ENCODE measurements at places on chromosomes 2 and 18. TPM values are rescaled to one million over a fixed set of nuclear protein-coding genes. Genes with fewer than 3 reads are reported as not detected.

Gene FAM110C
- 30.7 TPM for total RNA-seq

Gene RAX
- not detected for total RNA-seq

Gene SEMA4C
- 17.9 TPM for total RNA-seq

Gene ZAP70
- total RNA-seq: 7.3 TPM

Gene VWA3B
- not detected for total RNA-seq

Gene PMS1
- 18.1 TPM for total RNA-seq

Gene MCEE
- 16.0 TPM for total RNA-seq

Gene FMNL2
- total RNA-seq: 40.0 TPM

Gene ARHGEF33
- total RNA-seq: 1.6 TPM

Gene G6PC2
- not detected for total RNA-seq

Gene ST8SIA5
- total RNA-seq: not detected

Gene C1QL2
- 0.66 TPM for total RNA-seq

Gene MBP
- 46.2 TPM for total RNA-seq

- no peak overlapping the region for H3K27ac ChIP-seq
- no peaks in the 10 kb centered on the region for H3K4me1 ChIP-seq
- no peaks in the 10 kb centered on the region for H3K36me3 ChIP-seq
- H3K4me3 ChIP-seq: no peak overlapping the region
- DNase-seq: no peak
Measured at GRCh38 chr18:37529863-37530262, 35.7 kb downstream of the CELF4 start.

- no peaks in the 10 kb centered on the region for H3K4me1 ChIP-seq
- DNase-seq: no peak
- H3K27ac ChIP-seq: no peak overlapping the region
Measured at GRCh38 chr2:232473467-232473890, 14.2 kb downstream of the ECEL1 start.

- H3K4me3 ChIP-seq: peak overlapping the region; percentile 72
- no peaks in the 10 kb centered on the region for H3K36me3 ChIP-seq
- peaks cover 11% of the 10 kb centered on the region for H3K4me1 ChIP-seq
- H3K27ac ChIP-seq: peak overlapping the region; percentile 96
Measured at GRCh38 chr18:9104244-9104901, 1.9 kb downstream of the NDUFV2 start.

GRCh38 chr2:152894051-152894450 is 175.6 kb downstream of the ARL6IP6 start:
- H3K36me3 ChIP-seq: no peaks in the 10 kb centered on the region
- H3K4me1 ChIP-seq: no peaks in the 10 kb centered on the region
- H3K4me3 ChIP-seq: no peak overlapping the region

- H3K4me1 ChIP-seq: no peaks in the 10 kb centered on the region
- H3K27ac ChIP-seq: no peak overlapping the region
- H3K27me3 ChIP-seq: no peaks in the 10 kb centered on the region
- no peaks in the 10 kb centered on the region for H3K36me3 ChIP-seq
Measured at GRCh38 chr2:226508683-226509082, 290.9 kb downstream of the IRS1 start.

DNA sequence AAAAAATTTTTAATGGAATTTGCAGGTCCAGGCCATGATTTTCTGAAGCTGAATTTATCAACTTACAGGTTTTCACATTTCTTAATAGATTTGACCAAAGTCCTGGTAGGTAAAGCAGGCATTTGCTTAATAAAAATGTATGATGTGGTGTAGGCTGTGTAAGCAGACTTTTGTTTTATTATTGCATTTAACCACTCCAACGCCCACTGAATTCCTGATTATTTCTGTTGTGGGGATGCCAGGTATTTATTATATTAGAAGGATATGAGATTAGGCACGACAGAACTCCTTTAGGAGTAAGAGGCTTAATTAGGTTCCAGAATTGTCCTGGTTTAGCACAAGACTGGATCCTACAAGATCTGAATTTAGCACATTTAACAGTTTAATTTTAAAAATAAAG is 111.1 kb downstream of the ADCYAP1 start:
- no peak for DNase-seq
- no peaks in the 10 kb centered on the region for H3K36me3 ChIP-seq
- no peaks in the 10 kb centered on the region for H3K27me3 ChIP-seq
- no peak overlapping the region for H3K4me3 ChIP-seq

- no peaks in the 10 kb centered on the region for H3K36me3 ChIP-seq
- no peak overlapping the region for H3K4me3 ChIP-seq
- no peak for DNase-seq
- no peaks in the 10 kb centered on the region for H3K27me3 ChIP-seq
- H3K27ac ChIP-seq: no peak overlapping the region
Measured at GRCh38 chr18:34108206-34108605, 116.5 kb downstream of the NOL4 start.

DNA sequence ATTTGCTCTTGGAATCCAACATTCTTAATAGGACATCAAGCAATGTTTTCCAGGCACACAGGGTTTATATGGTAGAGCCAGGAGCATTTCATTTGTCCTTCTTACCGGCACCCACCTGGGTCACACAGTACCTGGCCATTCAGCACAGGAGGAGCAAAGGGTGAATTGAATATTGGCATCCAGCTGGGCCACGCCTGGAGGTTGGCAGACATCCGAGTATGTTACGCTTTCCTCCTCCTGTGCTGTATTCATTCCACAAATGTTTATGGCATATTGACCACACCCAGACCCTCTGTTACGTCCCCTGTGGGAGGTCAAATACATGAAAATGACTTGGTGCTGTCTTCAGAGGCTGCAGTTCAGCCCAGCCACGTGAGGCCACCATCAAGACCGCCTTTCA is 206.2 kb downstream of the RTP5 start:
- no peaks in the 10 kb centered on the region for H3K27me3 ChIP-seq
- no peak overlapping the region for H3K4me3 ChIP-seq
- no peaks in the 10 kb centered on the region for H3K4me1 ChIP-seq
- DNase-seq: no peak
- H3K27ac ChIP-seq: no peak overlapping the region
- no peaks in the 10 kb centered on the region for H3K36me3 ChIP-seq

DNA sequence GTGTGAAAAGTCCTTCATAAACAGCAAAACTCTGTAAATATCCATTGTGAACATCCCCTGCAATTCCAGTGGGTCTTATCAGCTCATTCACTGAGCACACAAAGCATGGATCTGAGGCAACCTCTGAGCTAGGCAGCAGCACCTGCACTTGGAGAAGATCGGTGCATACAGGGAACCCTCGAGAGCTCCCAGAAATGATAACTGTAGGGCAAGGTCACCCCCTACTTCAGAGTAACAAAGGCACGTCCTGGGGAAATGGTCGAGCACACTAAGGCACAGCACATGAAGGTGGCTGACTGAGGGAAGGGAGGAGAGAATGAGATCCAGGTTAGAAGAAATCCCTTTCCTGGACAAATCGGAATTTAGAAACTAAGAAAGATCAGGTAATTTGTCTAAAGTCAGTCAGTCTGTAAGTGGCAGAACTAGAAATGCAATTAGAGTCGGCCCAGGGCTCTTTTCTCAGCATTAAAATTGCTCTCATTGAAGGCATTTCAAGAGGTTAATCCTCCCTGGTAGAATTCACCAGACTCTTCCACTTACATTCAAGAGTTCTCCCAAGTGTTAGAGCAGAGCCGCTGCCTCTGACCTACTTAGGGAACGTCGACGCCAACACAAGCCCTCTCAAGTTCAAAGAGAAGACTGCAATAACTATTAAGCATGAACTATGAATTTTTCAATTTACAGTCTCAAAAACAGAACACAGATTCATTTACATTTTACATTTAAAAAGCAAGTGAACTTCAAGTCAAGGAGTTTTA is 45.9 kb downstream of the PXDN start:
- no peaks in the 10 kb centered on the region for H3K36me3 ChIP-seq
- H3K27me3 ChIP-seq: no peaks in the 10 kb centered on the region
- H3K27ac ChIP-seq: no peak overlapping the region
- no peak overlapping the region for H3K4me3 ChIP-seq
- no peaks in the 10 kb centered on the region for H3K4me1 ChIP-seq

- H3K27me3 ChIP-seq: no peaks in the 10 kb centered on the region
- no peak overlapping the region for H3K27ac ChIP-seq
- no peak overlapping the region for H3K4me3 ChIP-seq
- DNase-seq: no peak
Measured at GRCh38 chr2:240299710-240300068, 135.8 kb upstream of the GPC1 start.

GRCh38 chr18:11511434-11512095 is 97.8 kb upstream of the SLC35G4 start:
- no peak for DNase-seq
- peaks cover 4% of the 10 kb centered on the region for H3K36me3 ChIP-seq
- H3K4me3 ChIP-seq: no peak overlapping the region
- no peaks in the 10 kb centered on the region for H3K27me3 ChIP-seq

GRCh38 chr2:148888003-148888501 is 13.0 kb downstream of the KIF5C start:
- H3K4me1 ChIP-seq: no peaks in the 10 kb centered on the region
- no peak for DNase-seq
- H3K27me3 ChIP-seq: no peaks in the 10 kb centered on the region
- H3K27ac ChIP-seq: no peak overlapping the region
- no peaks in the 10 kb centered on the region for H3K36me3 ChIP-seq
- H3K4me3 ChIP-seq: peak overlapping the region; percentile 65

DNA sequence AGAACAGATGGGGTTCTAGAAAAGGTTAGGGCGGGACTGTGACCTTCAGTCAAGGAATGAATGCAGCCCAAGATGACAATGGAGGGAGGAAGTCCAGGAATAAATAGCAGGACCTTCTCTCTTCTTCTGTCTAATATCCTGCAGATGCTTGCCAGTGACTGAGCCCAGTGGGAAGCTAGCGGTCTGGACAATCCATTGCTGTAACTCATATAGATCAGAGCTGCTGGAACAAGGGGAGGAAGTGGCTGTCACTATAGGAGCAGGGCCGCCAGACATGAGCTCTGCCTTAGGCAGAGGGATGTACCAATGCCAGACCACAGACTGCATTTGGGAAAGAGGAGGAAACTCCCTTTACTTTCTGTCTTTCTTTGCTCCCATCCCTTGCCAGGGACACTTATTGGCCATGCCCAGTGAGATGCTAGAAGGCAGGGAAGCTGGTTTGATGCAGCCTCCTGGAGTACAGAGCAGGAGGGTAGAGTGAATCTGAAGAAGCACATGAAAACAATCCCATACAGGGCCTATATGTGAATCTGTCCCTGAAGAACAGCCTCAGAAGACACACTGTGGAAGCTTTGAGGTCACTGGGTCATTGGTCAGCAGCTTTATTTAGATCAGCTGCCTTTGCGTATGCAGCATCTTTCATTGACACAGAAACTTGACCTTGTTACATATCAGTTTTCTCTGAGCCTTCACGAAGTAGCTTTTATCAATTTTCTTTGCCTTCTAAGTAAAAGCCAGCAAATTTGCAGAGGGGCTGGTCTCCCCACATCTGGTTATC is 65.4 kb downstream of the CCDC85A start:
- no peak overlapping the region for H3K4me3 ChIP-seq
- no peaks in the 10 kb centered on the region for H3K27me3 ChIP-seq
- H3K36me3 ChIP-seq: no peaks in the 10 kb centered on the region
- no peaks in the 10 kb centered on the region for H3K4me1 ChIP-seq
- H3K27ac ChIP-seq: no peak overlapping the region
- DNase-seq: no peak

DNA sequence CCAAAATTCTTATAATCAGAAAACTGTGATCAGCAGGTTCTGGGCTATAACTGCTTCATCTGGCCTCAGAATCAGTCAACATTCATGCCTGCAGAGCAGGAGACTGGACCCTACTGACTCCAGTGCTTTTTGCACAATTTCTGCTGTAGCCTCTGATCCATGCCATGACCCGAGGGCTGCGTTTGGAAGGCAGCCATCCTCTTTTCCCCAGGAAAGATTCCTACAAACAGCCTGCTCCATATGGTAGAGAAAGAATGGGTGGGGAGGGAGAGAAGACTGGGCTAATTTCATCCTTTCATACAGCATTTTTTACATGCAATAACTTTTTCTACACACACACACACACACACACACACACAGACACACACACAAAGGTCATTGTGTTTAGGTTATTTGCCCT is 133.0 kb upstream of the MMADHC start:
- no peak for DNase-seq
- H3K4me1 ChIP-seq: no peaks in the 10 kb centered on the region
- no peak overlapping the region for H3K27ac ChIP-seq
- H3K27me3 ChIP-seq: no peaks in the 10 kb centered on the region
- no peak overlapping the region for H3K4me3 ChIP-seq

GRCh38 chr2:157894694-157895435 is 18.7 kb upstream of the ACVR1 start:
- peaks cover 5% of the 10 kb centered on the region for H3K4me1 ChIP-seq
- H3K36me3 ChIP-seq: no peaks in the 10 kb centered on the region
- H3K27me3 ChIP-seq: no peaks in the 10 kb centered on the region
- no peak overlapping the region for H3K27ac ChIP-seq

- H3K4me3 ChIP-seq: no peak overlapping the region
- DNase-seq: no peak
- no peaks in the 10 kb centered on the region for H3K4me1 ChIP-seq
- no peaks in the 10 kb centered on the region for H3K27me3 ChIP-seq
- H3K36me3 ChIP-seq: no peaks in the 10 kb centered on the region
Measured at GRCh38 chr18:41871229-41872000, 83.6 kb upstream of the PIK3C3 start.

DNA sequence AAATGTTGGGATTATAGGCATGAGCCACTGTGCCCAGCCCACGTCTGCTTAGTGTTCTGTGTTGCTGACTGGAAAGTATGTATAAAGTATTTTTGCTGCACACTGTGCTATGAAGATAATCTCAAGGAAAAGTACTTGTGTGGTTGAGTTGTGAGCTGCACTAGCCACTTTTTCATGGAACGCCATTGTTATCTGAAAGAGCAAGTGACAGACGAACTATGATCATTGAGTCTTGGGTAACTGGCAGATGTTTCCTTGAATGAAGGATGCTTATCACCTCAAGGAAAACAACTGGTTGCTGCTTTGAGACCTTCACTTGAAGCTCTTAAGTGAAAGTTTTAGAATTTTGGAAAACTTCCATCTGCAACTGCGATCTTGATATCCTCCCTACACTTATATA is 82.2 kb upstream of the KCTD1 start:
- H3K27me3 ChIP-seq: no peaks in the 10 kb centered on the region
- H3K36me3 ChIP-seq: no peaks in the 10 kb centered on the region
- H3K4me3 ChIP-seq: no peak overlapping the region

DNA sequence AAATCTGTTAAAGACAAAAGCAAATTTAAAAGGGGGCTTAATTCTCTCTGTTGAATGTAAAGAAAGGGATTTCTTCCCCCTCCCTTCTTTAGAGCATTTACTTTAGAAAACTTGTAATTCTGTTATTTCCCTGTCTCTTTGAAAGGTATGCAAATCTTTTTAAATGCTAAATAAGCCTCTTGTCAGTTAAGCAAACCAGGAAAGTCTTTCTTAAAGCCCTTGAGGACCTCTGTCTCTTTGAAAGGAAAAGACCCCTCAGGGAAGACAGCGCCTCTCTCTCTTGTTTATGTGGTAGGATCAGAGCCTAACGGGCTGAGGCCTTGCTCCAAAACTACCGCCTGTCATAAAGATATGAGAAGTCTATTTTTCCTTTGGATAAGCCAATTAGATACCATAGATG is 139.9 kb upstream of the CDH7 start:
- no peaks in the 10 kb centered on the region for H3K36me3 ChIP-seq
- H3K27ac ChIP-seq: no peak overlapping the region
- no peak for DNase-seq
- H3K4me1 ChIP-seq: no peaks in the 10 kb centered on the region
- no peak overlapping the region for H3K4me3 ChIP-seq

Data from breast epithelium (tissue), 4 donors.